CD4-positive, CD25-positive, alpha-beta regulatory T cell (primary cell): ENCODE measurements at places on chromosomes 1 and 21. TPM values are rescaled to one million over a fixed set of nuclear protein-coding genes. Genes with fewer than 3 reads are reported as not detected.

Gene IL24
- not detected for total RNA-seq

DNA sequence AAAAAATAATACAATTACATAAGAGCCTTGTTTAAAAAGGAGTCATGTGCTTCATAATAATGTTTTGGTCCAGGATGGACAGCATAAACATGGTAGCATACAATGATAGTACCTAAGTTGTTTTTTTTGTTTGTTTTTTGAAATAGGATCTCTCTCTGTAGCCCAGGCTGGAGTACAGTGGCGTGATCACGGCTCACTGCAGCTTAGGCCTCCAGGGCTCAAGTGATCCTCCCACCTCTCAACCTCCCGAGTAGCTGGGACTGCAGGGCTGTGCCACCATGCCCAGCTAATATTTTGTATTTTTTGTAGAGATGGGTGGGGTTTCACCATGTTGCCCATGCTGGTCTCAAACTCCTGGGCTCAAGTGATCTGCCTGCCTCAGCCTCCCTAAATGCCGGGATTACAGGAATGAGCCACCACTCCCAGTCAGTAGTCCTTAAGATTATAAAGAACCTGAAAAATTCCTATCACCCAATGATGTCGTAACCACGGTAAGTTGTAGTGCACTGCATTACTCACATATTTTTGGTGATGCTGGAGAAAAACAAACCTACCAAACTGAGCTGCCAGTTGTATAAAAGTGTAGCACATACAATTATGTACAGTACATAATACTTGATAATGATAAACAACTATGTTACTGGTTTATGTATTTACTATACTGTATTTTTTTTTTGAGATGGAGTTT is 22.4 kb upstream of the RCOR3 start:
- H3K4me1 ChIP-seq: no peaks in the 10 kb centered on the region
- no peak for DNase-seq
- no peak overlapping the region for H3K27ac ChIP-seq
- H3K27me3 ChIP-seq: peaks cover 3% of the 10 kb centered on the region
- H3K4me3 ChIP-seq: no peak overlapping the region
- H3K36me3 ChIP-seq: no peaks in the 10 kb centered on the region

DNA sequence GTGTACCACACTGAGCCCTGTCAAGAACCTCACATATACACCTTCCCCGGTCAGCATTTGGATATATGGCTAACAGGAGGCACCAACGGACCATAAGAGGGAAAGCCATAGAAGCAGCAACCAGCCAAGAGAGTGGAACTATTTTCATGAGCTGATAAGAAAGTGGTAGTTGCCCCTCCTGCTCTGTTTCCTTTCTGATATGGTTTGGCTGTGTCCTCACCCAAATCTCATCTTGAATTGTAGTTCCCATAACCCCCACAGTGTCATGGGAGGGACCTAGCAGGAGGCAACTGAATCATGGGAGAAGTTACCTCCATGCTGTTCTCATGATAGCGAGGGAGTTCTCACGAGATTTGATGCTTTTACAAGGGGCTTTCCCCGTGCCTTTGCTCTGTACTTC is 366.1 kb upstream of the DAB1 start:
- no peaks in the 10 kb centered on the region for H3K27me3 ChIP-seq
- no peaks in the 10 kb centered on the region for H3K36me3 ChIP-seq
- no peaks in the 10 kb centered on the region for H3K4me1 ChIP-seq
- no peak overlapping the region for H3K4me3 ChIP-seq

GRCh38 chr21:29018540-29018939 is 609 bp downstream of the RWDD2B start:
- H3K4me3 ChIP-seq: peak overlapping the region; percentile 90
- H3K27ac ChIP-seq: peak overlapping the region; percentile 86
- no peaks in the 10 kb centered on the region for H3K36me3 ChIP-seq
- peak; percentile 19 for DNase-seq

DNA sequence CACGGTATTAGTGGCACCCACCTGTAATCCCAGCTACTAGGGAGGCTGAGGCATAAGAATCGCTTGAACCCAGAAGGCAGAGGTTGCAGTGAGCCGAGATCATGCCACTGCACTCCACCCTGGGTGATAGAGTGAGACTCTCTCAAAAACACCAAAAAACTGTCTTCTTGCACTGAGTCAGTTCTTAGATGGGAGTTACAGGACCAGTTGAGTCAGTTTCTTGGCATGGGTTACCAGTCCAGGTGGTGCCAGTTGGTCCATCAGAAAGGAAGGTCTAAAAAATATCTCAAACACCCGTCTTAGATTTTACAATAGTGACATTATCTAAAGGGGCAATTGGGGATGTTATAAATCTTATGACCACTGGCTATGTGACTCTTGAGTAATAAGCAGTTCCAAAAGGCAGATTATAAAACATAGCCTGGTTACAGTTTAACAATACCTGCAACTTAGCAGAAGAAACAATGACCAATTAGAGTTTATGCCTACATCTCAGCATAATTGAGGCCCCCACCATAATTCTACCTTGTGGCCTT is 206.9 kb upstream of the FGGY start:
- no peaks in the 10 kb centered on the region for H3K36me3 ChIP-seq
- H3K27ac ChIP-seq: no peak overlapping the region
- no peak for DNase-seq
- H3K4me3 ChIP-seq: no peak overlapping the region

DNA sequence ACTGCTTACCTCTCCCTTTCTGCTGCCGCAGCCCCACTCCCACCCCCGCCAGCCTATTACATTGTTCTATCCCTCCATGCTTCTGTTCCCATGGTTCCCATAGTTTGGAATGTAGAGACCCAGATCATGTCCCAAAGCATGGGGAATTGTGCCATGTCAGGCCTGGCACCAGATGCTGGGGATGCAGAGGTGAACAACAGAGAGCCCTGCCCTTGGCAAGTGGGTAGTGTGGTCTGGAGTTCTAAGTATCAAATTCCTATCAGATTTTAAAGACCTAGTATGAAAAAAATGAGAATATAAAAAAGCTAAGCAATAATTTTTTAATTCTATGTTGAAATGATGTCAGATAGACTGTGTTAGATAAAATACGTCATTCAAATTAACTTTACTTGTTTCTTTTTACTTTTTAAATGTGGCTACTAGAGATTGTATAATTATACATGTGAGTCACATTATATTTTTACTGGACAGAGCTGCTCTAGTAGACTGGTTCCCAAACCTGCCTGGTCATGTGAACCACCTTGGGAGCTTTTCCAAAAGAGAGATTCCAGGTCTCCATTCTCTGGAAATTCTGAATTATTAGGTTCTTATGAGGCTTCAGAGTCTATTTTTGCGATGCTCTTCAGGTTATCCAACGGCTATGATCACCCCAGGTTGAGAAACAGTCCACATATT is 113.0 kb upstream of the DAB1 start:
- no peak overlapping the region for H3K27ac ChIP-seq
- no peak for DNase-seq
- H3K36me3 ChIP-seq: no peaks in the 10 kb centered on the region
- no peak overlapping the region for H3K4me3 ChIP-seq
- no peaks in the 10 kb centered on the region for H3K27me3 ChIP-seq
- H3K4me1 ChIP-seq: no peaks in the 10 kb centered on the region

Gene NFASC
- not detected for total RNA-seq

GRCh38 chr1:147336291-147336690 is 93.8 kb downstream of the CHD1L start:
- no peaks in the 10 kb centered on the region for H3K4me1 ChIP-seq
- H3K27ac ChIP-seq: no peak overlapping the region
- no peaks in the 10 kb centered on the region for H3K36me3 ChIP-seq
- H3K27me3 ChIP-seq: peaks cover 8% of the 10 kb centered on the region
- DNase-seq: no peak

Gene MNDA
- total RNA-seq: not detected

GRCh38 chr1:172270605-172271004 is 149.9 kb upstream of the C1orf105 start:
- no peak for DNase-seq
- no peaks in the 10 kb centered on the region for H3K36me3 ChIP-seq

- H3K27ac ChIP-seq: no peak overlapping the region
- no peaks in the 10 kb centered on the region for H3K27me3 ChIP-seq
- no peaks in the 10 kb centered on the region for H3K4me1 ChIP-seq
- peaks cover 75% of the 10 kb centered on the region for H3K36me3 ChIP-seq
- no peak overlapping the region for H3K4me3 ChIP-seq
- DNase-seq: no peak
These were observed 39.6 kb downstream of the SLC45A1 start for GRCh38 chr1:8357329-8358101.

Gene EPHB2
- total RNA-seq: not detected

DNA sequence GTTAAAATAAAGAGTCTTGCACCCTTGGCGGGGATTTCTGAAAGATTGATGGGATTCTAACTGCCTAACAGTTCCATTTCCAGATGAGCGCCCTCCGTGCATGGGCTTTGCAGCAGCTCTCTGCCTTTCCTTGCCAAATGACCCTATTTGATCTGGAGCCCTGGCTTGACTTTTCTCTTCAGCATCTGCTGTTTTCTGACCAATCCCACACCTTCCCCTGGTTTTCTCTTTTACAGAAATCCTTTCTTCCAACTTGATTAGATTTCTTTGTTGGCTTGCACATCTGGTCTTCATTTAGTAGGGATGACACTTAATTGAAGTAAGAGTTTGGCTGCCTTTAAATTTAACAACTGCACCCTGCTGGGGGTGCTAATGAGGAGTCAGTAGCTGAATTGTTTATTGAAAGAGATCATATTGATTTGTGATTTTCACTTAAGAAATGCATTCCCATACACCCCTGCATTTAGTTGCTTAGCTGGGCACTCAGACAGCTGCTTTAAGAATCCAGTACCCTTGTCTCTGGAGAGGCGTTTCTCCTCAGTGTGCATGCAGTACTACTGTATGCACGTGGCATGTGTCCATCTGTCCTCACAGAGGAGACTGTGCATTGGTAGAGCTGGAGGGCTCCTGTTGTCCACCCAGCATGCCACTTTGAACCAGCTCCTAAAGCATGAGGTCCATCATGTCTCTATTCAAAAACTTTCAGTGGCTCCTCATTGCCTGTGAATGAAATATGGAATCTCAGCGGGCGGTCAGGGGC is 99.7 kb downstream of the NOS1AP start:
- H3K4me1 ChIP-seq: no peaks in the 10 kb centered on the region
- H3K4me3 ChIP-seq: no peak overlapping the region
- H3K27ac ChIP-seq: no peak overlapping the region
- no peak for DNase-seq

Gene KIF14
- 0.59 TPM for total RNA-seq

Gene TRMT1L
- 12.3 TPM for total RNA-seq

DNA sequence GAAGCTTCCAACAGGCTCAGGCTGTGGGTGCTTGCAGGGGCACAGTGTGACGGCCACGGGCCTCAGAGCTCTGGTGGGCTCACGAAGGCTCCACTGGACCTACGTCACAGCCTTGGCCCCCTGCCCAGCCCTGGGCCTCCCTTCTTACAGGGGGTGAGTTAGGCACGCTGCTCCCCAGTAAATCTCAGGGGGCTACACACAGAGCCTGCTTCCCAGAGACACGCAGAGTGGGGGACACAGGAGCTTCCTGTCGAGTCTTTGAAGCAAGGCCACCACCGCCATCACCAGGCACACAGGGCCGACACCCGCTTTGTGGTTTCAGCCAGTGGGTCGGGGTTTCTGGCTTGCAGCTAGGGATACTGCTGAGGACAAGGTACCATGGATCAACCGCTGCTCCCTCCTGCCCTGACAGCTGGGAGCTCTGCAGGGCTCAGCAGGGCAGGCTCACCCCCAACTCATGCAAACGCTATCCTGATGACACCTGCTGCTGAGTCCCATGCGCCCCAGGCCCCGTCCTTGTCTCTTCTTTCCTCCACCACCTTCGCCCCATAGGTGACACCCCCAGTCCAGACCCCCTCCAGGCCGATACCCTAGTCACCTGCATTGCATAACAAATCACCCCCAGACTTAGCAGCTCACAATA is 5.5 kb upstream of the CFAP410 start:
- peaks cover 6% of the 10 kb centered on the region for H3K4me1 ChIP-seq
- DNase-seq: no peak
- H3K27ac ChIP-seq: no peak overlapping the region

DNA sequence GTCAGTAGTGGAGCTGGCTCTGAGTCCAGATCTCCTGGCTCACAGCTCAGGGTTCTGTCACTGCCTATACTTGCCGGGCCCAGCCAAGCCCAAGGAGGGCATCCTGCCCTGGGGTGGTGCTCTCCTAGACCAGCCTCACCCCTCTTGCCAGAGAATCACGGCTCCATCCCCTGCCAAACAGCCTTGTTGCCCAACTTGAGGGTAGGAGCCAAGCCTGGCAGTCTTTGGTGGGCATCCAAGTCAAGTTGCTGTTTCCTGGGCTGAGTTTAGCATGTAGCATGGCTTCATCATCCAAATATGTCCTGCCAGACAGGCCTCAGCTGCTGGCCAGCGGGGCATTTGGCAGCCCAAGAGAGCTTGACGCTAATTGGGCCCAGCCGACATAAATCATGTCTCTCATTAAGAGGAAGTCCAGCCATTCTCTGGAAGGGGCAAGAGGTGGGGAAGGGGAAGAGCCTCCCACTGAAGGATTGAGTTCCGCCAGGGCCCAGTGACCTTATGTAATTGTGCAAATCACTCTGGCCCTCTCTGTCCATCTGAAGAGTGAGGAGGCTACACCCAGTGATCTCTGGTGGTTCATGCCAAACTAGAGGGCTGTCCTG is 22.6 kb upstream of the TRABD2B start:
- H3K27ac ChIP-seq: no peak overlapping the region
- H3K4me3 ChIP-seq: no peak overlapping the region
- H3K4me1 ChIP-seq: no peaks in the 10 kb centered on the region
- no peak for DNase-seq

DNA sequence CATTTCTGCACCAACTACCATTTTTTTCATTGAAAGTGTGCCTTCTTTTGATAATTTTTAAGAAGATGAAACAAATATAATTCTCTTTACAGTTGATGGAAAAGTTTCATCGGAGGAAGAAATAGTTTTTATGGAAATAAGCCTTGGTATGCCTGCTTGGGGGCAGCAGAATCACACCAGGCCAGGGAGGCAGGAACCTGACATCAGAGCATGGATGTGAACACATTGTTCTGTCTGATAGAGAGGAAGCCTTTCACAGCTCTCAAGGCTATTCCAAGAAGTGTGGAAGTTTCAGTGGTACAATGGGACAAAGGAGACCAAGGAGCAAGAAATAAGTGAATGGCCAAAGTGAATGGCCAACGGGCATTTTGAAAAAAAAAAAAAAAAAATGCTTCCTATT is 162.2 kb upstream of the KCNK2 start:
- H3K4me3 ChIP-seq: no peak overlapping the region
- DNase-seq: no peak
- H3K27me3 ChIP-seq: no peaks in the 10 kb centered on the region
- H3K36me3 ChIP-seq: no peaks in the 10 kb centered on the region

- no peaks in the 10 kb centered on the region for H3K27me3 ChIP-seq
- no peaks in the 10 kb centered on the region for H3K36me3 ChIP-seq
- no peaks in the 10 kb centered on the region for H3K4me1 ChIP-seq
These were observed 735.3 kb upstream of the ADGRL4 start for GRCh38 chr1:79741720-79742421.
